ENCODE measurements at places on chromosomes 3 and 15. TPM values are rescaled to one million over a fixed set of nuclear protein-coding genes. Genes with fewer than 3 reads are reported as not detected.

DNA sequence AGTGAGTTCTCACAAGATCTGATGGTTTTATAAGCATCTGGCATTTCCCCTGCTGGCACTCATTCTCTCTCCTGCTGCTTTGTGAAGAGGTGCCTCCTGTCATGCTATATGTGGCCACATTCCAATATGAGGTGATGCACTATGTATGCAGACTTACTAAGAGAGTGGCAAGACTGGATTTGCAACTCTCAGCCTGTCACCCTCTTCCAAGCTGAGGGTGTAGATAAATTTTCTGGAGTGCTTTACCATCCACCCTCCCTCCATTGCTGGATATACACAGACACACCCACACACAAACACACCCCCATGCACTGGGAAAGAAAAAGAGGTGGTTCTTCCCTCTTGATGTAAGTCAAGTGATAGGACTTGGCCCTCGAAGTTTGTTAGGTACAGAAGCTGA, 30.2 kb upstream of the CHMP2B start:
- DNase-seq, result no peak

DNA sequence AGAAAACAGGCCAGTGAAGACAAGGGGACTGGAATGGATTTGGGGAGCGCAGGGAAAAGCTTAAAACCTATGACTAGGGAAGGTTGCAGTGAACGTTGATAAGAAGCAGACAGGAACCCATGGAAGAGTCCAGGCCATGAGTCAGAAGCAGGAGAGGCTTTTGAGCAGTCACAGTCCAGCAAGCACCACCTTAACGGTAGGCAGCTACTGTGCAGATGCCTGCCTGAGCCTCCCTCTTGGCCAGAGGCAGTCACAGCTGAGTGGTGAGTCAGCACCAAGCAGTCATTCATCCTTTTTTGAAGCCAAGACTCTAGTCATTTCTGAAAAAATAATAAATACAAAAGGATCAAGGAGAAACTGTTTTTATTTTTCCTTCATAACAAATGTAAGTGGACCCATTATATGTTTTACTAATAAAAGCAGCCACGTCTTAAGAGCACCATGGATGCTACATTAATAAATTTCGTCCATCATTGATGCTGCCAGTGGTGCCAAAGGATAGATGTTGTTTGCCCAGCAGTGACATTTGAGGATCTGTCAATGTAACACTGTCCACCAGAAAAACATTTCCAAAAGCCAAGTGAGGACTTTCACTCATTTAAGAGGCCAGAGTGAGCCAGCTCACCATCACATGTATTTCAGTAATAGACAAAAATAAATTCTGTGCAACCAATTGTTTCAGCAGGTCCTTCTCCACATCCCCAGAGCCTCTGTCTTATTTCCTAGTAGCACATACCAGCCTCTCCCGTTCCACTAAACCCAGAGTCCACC, 42.1 kb upstream of the ACTC1 start:
- peak; percentile 15 for DNase-seq

DNA sequence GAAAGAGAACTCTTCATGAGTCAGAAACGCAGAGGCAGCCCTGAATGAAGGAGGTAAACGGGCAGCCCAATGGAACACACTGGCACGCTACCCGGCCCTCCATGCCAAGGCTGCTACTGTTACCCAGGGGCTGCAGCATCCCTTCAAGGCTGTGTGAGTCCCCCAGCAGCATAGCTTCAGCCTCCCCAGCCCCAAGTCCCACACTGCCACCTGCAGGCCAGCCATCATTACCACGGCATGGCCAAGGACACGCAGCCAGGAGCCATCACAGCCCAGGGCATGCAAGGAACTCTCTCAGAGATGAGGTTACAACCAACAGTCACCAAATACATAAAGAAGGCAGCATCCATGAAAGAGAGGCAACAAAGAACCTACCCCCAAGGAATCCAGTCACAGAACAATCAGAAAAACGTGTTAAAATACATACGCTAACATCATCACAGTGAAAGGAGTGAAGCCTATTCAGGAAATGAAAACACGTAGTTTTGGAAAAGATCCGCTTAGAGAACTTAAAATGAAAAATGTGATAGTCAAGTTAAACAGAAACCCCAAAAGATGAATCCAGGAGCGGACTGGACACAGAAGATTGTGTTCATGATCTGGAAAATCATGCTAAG, 22.4 kb downstream of the PLA2G4F start:
- DNase-seq, result no peak

DNA sequence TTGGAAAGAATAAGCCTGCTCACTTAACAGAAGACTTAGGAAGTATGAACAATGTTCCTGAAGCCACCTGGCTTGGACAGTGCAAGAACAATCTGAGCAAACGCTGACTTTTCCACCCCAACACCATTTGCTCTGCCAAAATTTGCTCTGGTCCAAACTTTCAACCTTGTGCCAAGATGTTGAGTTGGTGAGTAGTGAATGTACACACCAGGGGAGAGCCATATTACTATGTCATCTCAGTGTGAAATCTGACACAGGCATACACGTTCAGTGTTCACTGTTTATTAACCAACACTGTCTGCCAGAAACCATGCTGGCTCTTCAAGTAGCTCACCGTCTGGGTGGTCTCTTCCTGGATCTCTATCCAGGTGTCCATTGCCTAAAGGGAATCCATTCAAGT, 152.9 kb upstream of the LPP start:
- no peak for DNase-seq

DNA sequence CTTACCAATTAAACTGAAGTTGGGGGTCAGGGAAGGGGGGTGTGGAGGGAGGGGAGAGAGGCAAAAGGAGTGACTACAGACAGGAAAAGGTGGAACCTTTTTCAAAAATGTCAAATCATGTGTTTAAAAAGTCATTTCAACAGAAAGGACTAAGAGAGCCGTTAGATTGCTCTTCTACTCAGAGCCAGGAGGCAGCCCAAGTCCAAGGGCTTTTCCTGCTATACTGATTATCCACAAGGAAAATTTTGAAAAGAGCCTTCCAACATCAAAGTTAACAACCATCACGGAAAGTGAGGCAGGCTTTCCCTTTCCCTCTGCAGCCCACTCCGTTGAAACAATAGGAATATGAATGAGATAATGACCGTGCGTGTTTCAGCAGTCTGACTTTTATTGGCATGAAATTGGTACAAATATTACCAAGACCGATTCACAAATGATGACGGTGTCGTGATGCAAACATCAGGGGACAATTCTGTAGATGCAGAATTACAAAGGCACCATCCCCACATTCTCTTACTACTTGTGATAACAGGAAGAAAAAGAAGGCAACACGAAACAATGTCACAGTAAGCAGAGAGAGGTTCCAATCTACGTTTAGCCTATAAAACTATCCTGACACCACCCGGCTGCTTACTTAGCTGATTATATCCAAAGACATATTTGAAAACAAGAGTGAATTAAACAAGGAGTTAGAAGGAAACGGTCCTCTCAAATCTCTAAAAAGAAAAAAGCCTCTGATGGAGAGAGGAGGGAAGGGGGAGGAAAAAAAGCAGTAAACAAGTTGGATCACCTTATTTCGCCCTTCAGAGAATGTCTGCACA, 453.7 kb downstream of the FOXP1 start:
- no peak for DNase-seq

GRCh38 chr15:69767191-69767590, 314.6 kb downstream of the RPLP1 start:
- no peak for DNase-seq

GRCh38 chr3:56758539-56758981, 43.2 kb downstream of the ARHGEF3 start:
- peak; percentile 90 for DNase-seq

- DNase-seq, result no peak
These were observed 15.6 kb downstream of the NDN start for GRCh38 chr15:23671481-23671880.

DNA sequence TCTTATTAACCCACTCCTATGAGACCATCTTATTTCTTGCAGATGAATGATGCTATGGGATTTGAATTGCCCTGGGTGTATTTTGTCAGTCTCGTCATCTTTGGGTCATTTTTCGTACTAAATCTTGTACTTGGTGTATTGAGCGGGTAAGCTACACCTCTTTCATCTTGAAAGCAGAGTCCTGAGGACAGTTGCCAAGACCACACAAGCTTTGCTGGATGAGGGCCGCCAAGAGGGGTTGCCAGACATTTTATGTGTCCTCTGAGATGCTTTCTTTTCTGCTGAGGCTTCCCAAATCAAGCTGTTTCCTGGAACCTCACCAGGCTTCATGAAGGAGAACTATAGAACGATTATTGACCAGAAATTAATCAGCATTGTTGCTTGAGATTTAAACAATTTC, 173.2 kb downstream of the CHDH start:
- no peak for DNase-seq

DNA sequence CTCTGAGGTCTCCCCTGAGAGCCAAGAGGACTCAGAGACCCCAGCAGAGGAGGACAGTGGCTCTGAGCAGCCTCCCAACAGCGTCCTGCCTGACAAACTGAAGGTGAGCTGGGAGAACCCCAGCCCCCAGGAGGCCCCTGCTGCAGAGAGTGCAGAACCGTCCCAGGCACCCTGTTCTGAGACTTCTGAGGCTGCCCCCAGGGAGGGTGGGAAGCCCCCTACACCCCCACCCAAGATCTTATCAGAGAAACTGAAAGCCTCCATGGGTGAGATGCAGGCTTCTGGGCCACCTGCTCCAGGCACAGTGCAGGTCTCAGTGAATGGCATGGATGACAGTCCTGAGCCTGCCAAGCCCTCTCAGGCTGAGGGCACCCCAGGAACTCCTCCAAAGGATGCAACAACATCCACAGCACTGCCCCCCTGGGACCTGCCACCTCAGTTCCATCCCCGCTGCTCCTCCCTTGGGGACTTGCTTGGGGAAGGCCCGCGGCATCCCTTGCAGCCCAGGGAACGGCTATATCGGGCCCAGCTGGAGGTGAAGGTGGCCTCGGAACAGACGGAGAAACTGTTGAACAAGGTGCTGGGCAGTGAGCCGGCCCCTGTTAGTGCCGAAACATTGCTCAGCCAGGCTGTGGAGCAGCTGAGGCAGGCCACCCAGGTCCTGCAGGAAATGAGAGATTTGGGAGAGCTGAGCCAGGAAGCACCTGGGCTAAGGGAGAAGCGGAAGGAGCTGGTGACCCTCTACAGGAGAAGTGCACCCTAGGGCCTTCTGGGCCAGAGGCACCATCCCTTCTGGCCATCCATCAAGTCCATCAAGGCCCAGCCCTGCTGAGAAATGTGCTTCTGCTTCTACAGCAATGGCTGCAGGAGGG, 23.6 kb downstream of the PLEKHO2 start:
- DNase-seq, result no peak

- DNase-seq, result no peak
These were observed 69.6 kb downstream of the CGNL1 start for GRCh38 chr15:57445872-57446271.

DNA sequence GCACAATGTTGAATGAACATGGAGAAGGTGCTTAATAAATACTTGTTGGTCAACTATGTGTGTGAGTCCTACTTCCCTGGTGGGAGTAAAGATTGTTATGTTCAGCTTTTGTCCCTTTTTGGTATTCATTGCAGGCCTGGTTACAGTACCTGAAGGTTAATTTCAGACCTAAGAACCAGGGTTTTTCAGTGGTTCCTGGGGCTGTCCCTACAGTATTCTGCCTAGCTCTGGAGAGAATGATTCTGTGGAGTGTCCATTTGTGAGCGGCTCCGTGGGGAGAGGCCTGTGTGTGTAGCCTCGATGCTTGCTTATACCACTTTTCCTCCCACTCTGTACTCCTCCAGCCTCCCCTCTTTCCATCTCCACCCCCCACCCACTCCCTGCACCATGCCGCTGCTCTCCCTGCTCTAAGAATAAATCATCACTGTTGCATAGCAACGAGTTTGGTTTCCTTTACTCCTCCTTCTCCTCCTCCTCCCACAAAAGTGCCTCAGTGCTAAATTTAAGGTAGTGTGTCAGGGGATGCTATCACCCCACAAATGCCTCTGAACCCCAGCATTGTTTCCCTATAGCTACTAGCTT, 150.6 kb upstream of the ROPN1 start:
- no peak for DNase-seq

DNA sequence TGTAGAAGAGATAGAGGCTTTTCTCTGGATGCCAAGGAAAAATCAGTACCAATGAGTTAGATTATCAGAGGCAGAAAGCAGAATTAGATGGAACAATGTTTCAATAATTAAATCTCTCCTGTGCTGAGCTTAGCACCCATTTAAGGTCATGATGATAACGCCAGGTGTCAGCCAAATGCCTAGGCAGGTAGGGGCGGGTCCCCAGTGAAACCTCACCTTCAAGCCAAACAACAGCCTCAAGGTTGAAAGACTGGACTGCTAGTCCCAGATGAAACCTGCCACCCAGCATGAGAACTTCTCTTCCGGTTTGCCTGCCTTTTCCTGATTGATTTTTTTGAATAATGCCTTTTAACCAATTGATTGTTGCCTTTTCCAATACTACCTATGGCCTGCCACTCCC, 363.0 kb downstream of the PLOD2 start:
- no peak for DNase-seq

GRCh38 chr3:195260280-195260905, 10.6 kb downstream of the XXYLT1 start:
- DNase-seq, result no peak

- DNase-seq, result no peak
These were observed 586.8 kb downstream of the EDEM1 start for GRCh38 chr3:5774337-5774736.

DNA sequence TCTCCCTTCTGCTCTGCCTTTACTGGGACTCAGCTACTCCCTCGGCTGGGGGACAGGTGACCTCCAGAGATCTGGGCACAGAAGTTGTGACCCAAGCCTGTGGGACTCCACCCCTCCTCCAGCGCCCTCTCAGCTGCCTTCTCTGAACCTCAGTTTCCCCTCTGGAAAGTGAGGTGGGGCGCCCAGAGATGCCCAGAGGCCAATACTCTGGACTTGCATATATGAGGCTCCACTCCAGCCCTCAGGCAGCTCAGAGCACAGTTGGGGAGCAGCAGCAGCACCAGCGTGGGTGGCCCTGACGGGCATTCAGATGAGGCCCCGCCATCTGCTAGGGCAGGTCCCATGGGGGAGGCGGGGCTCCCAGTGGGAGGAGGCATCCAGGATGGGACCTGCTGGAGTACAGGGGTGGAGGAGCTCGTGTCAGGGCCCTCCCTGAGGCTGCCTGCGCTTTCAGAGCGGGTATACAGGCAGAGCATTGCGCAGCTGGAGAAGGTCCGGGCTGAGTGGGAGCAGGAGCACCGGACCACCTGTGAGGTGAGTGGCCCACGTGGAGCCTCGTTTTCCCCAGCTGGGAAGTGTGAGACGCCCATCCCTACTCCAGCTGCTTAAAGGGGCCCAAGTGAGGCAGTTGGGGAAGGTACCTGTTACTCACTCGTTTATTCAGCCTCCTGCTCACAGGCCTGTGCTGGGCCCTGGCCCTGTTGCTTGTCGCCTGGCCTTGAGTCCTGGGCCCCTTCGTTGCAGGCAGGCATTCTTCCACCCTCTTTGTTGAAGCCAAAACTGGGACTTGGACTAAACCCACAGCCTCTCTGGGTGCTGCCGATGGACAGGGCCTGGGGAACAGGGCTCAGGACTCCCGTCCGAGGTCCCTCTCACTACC, 35.4 kb downstream of the PSTPIP1 start:
- no peak for DNase-seq

GRCh38 chr3:16767006-16767405, 117.7 kb upstream of the PLCL2 start:
- DNase-seq, result no peak

The TMEM207 gene
- not detected for polyA plus RNA-seq

The RTP1 gene
- polyA plus RNA-seq, result not detected

The DUOXA2 gene
- polyA plus RNA-seq, result not detected

The CD80 gene
- not detected for polyA plus RNA-seq

The GHRL gene
- polyA plus RNA-seq, result not detected

The MGA gene
- 4.7 TPM for polyA plus RNA-seq

The ITIH1 gene
- polyA plus RNA-seq, result not detected
